Inflammatory macrophage treated with lipopolysaccharide for 1 hour (primary cell): ENCODE measurements at places on chromosomes 4 and X.

DNA sequence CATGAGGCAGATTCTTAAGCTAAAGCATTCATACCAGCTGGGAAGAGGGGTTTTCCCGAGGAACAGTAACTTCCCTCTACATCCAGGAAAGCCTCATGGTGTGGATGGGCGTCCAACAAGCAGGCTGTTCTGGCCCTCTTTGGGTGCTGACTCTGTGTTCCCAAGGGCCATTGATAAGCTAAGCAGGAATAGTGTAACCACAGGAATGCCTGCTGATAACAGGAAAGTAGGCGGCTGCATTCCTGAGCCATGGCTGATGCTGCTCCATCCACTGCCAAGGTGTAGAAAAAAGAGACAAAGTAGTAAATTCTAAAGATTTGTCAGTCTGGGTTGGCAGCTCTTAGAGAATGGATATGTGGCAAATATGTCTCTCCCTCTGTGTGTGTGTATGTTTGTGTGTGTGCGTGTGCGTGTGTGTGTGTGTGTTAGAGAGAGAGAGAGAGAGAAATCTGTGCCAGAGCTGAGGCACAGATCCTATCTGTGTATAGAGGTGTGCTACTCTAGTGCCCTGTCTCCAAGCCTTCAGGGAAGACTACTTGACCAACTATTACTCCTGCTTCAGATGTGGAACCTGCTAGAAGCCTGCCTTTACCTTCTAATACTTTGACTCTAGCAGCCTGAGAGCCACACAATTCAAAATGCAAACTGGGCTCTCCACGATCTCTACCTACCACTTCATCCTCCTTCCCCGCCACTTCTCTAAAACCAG is 353.1 kb upstream of the NR3C2 start:
- no peak for DNase-seq

- DNase-seq: peak; percentile 8
Observed at GRCh38 chrX:15497865-15498264, 2.7 kb upstream of the BMX start.

- DNase-seq: no peak
Observed at GRCh38 chr4:156764145-156764544, 207.5 kb downstream of the PDGFC start.

GRCh38 chrX:48894891-48895290 is 2.7 kb downstream of the TIMM17B start:
- DNase-seq: no peak

DNA sequence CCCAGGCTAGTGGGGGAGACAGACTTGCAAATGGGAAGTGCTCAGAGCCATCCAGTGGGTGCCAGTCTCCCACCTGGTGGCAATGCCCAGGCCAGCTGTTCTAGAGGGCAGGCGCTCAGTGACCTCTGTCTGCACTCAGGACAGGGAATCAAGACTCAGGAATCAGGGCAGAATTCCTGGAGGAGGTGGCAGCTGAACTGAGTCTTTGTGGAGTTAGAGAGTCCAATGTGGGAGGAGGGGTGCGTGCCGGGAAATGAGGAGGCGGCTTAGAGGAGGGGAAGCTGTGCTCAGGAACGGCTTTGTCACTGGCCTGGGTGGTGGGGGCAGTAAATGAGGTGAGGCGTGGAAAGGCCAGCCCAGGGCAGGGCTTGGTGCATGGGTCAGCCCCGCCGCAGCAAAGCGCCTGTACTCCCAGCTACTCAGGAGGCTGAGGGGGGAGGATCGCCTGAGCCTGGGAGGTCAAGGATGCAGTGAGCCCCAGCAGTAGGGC is 31.3 kb upstream of the SORCS2 start:
- DNase-seq: no peak

DNA sequence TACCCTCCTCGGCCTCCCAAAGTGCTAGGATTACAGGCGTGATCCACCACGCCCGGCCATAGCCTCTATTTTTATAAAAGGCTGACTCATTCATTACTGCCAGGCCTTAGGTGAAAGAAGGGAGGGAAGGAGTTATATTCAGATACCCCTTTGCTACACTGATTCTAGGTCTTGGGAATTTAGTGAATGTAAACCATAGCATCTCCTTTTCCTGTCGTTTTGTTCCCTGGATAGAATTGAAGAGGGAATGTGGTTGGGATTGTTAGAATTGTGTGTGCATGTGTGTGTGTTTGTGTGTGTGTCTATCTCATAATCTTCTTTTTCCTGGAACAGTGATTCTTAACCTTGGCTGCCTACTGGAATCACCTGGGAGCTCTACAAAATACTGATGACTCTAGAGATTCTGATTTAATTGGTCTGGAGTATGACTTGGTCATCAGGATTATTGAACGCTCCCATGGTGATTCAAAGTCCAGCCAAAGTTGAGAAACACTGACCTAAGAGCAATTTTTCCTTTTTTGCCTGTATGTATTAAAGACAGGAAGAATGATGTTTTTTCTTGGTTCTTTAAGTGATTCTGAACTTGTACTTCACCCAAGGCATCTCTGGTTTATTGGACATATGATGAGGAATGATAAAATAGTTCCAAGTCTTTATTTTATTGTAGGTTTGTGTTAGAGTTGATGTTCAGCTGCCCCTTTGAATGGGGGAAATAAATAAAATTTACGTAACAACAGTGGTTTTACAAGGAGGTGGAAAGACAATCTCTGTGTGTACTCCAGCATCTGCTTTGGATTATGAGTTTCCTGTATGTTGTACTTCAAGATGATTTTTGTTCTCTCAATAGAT is 37.0 kb downstream of the NAP1L5 start:
- no peak for DNase-seq

DNA sequence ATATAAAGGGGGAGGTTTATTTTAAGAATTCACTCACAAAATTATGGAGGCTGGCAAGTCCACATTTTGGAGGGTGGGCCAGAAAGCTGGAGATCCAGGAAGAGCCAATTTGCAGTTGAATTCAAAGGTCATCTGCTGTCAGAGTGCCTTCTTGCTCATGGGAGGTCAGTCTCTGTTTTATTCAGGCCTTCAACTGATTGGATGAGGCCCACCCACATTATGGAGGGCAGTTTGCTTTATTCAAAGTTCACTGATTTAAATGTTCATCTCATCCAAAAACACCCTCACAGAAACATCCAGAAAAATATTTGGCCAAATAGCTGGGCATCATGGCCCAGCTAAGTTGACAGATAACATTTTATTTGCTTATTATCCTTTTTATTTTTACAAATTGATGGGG is 59.5 kb downstream of the SEPSECS start:
- no peak for DNase-seq

GRCh38 chr4:19224820-19225219 is 1026.9 kb upstream of the SLIT2 start:
- DNase-seq: peak; percentile 14

- no peak for DNase-seq
Observed at GRCh38 chr4:64385220-64385619, 24.0 kb downstream of the TECRL start.

DNA sequence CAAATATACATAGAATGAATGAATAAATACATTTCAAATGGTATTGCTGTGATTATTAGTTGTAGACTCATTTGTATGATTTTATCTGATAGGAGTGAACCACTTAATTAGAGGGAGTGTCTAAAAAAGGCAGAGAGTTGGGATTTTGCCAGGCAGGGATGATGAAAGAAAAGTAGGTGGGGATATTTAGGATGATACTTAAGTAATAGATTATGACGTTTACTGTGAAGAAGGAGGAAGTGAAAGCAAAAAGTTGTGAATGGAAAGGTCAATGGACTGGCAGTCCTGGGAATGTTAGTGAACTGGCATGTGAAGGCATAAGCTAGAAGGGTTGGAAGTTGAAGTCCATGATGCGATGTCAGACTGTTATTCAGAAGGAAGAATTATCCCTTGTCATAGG is 917.1 kb downstream of the RAPGEF2 start:
- DNase-seq: no peak

DNA sequence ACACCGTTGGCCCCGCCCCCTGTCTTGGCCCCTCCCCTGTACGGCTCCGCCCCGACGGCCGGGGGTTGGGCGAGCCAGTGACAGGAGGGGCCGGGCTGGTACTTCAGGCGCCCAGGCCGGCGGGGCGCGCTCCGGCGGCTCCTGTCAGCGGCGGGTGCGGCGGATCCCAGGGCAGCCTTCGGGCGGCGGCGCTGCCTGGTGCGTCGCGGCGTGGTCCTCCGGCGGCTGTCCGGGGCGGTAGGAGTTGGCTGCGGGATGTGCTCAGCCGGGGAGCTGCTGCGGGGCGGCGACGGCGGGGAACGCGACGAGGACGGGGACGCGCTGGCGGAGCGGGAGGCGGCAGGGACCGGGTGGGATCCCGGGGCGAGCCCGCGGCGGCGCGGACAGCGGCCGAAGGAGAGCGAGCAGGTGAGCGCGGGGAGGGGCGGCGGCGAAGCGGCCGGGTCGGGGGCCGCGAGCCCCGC is at the start of gene FAM241A:
TSS of gene FAM241A (plus strand) at position 129 of the 464 bp plus-strand sequence. CDS start at position 256, 127 bp downstream.
- DNase-seq: peak; percentile 85

DNA sequence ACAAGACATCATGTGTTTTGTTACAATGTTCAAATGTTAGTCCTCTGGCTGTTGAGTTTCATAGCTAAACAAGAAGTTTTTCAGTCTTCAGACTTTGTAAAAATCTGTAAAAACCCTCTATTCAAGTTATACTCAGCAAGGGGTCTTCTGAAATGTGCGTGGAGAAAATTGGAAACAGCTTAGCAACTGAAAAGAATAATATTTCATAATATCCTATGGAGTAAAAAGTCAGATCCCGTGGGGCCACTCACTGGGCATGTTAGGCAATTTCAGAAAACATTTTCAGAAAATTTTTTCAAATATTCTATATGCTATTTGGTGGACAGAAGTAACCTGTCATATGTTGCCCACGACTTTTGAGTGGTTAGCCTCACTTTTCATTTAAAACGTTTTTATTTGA is 118.3 kb downstream of the CORIN start:
- no peak for DNase-seq

- no peak for DNase-seq
Observed at GRCh38 chr4:68569466-68570121, 6.5 kb downstream of the UGT2B17 start.

GRCh38 chr4:24871210-24871609 is 41.6 kb downstream of the CCDC149 start:
- DNase-seq: no peak

DNA sequence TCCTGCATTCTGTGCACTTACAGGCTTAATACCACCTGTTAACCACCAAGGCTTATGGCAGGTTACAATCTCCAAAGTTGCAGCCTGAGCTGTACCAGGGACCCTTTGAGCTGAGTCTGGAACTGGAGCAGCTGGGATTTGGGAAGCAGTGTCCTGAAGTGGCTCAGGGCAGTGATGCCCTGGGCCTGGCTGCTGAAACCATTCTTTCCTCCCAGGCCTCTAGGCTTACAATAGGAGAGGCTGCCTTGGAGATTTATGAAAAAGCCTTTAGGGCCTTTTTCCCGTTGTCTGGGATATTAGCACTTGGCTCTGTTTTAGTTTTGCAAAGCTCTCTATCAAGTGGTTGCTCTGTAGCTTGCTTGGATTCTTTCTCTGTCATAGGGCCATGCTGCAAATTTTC is 154.3 kb upstream of the CASK start:
- no peak for DNase-seq

DNA sequence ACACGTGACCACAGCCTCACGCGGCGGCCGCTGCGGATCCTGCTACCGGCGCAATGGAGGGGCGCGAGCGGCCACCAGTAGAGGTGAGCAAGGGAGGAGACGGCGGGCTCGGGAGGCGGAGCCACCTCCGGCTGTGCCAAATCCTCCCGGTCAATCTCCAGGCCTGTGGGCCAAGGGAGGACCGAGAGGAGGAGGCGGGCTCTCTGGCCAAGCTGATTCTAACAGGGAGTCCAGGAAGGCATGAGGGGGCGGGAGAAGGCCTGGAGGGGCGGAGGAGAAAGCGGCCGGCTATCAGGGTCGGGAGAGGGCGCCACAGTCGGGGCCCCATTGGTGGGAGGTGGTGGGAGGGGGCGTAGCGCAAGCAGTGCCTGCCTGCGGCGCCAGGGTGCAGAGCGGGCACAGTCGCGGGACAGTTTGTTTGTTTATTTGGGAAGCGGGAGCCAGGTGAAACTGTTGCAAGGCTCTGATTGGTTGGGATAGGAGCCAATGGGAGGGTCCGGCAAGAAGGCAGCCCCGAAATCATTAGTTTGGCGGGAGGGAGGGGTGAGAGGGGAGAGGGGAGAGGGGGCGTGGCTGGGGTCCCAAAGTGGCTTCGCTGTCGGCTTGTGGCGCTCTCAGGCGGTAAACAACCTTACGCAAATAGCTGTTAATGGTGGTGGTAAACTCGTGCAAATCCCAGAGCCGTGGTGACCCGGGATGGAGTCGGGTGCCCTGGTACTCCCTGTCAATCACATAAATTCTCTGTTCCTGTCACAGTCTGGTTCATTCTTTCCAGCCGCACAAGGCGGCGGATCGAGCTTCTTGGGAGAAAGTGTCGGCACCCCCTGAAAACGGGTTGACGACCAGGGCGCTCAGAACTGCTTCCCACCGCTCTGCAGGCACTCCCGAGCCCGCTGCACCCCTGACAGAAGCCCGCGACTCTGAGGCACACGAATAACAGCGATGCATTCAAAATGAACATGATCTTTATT is at the start of gene IRS4:
TSS of gene IRS4 (minus strand) at position 55 of the 971 bp plus-strand sequence.
- no peak for DNase-seq

DNA sequence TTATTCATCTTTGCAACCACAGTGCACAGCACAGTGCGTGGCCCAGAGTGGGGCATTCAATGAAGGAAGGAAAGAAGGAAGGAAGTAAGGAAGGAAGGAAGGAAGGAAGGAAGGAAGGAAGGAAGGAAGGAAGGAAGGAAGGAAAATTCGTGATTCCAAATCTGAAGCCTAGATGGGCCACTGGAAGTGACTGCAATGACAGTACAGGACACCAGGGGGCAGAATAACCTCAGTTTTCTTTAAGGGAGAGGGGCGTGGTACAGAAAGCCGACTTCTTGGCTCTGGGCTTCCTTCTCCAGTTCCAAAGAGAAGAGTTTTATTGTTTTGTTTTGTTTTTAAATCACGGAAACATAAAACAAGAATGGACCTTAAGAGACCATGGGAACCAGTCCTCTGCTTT is 47.8 kb downstream of the APLN start:
- peak; percentile 87 for DNase-seq

- DNase-seq: peak; percentile 57
Observed at GRCh38 chr4:95165926-95166524, 382.7 kb downstream of the UNC5C start.

DNA sequence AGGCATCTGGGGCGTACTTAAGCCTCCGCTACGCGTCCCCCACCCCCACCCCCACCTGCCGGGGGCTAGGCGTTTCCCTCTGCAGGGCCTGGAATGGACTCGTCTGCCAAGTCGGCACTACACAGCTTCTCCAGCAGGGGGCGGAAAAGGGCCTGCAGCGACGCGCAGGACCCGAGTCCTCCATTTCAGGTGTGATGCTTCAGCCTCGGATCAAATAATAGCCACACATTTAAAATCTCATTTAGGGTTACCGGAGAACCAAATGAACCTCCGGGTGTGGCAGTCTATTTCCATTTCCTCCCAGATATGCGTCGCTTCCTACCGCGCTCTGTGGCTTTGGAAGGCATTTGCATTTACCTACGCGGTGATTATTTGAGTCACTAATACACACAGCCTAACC is 2.9 kb downstream of the PAK3 start:
- DNase-seq: peak; percentile 46

GRCh38 chrX:131279617-131280016 is 9.5 kb downstream of the IGSF1 start:
- DNase-seq: no peak

DNA sequence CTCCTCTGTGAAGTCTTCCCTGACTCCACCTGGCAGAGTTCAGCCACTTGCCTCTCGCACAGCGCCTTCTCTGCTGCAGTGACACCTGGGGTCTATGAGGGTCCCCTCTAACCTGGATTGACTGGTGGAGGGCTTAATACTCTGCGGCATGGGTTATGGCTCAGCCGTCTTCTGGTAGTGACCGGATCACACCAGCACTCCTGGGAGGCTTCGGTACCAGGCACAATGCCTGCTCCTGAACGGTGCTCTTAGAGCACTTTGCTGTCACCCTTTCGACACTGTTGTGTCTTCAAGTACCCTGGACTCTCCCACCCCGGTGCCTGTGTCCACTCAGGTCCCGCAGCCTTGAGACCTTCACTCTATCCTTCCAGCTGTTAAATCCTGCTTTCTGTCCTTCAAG is 50.0 kb downstream of the C4orf50 start:
- no peak for DNase-seq
